ENCODE measurements at places on chromosomes 5 and 9. TPM values are rescaled to one million over a fixed set of nuclear protein-coding genes. Genes with fewer than 3 reads are reported as not detected.

The CCL27 gene
- total RNA-seq, result not detected

The IL5 gene
- total RNA-seq, result not detected

The MEGF10 gene
- not detected for total RNA-seq

The ADAMTS19 gene
- total RNA-seq, result not detected

The PDZD2 gene
- 1.8 TPM for total RNA-seq

The ASPN gene
- total RNA-seq, result not detected

The SNCAIP gene
- total RNA-seq, result not detected

The RXRA gene
- total RNA-seq, result 8.4 TPM

The APBA1 gene
- 1.4 TPM for total RNA-seq

The FBLL1 gene
- total RNA-seq, result not detected

The NMUR2 gene
- not detected for total RNA-seq

The SH3RF2 gene
- 0.11 TPM for total RNA-seq

The FAXDC2 gene
- total RNA-seq, result not detected

The COL23A1 gene
- not detected for total RNA-seq

The F12 gene
- 0.60 TPM for total RNA-seq

The RAI14 gene
- 0.60 TPM for total RNA-seq

The AQP7 gene
- 0.27 TPM for total RNA-seq

The MVB12B gene
- 15.3 TPM for total RNA-seq

The ANGPTL2 gene
- total RNA-seq, result not detected

The SIMC1 gene
- 15.4 TPM for total RNA-seq

The PCDHGA8 gene
- total RNA-seq, result not detected

The PHF24 gene
- total RNA-seq, result not detected

The CATSPER3 gene
- not detected for total RNA-seq

The FAM151B gene
- 0.61 TPM for total RNA-seq

The GRM6 gene
- not detected for total RNA-seq

The TMEM171 gene
- not detected for total RNA-seq

The SHROOM1 gene
- total RNA-seq, result not detected

The NTNG2 gene
- 2.6 TPM for total RNA-seq

The FAM153A gene
- total RNA-seq, result 115 TPM

The SHISAL2B gene
- total RNA-seq, result not detected

The SPEF2 gene
- 3.2 TPM for total RNA-seq

The GLRA1 gene
- total RNA-seq, result not detected

The CYLC2 gene
- total RNA-seq, result not detected

The SPINK5 gene
- total RNA-seq, result not detected

The AHRR gene
- 0.63 TPM for total RNA-seq

The GKAP1 gene
- 9.5 TPM for total RNA-seq

The CD72 gene
- total RNA-seq, result 3.6 TPM

The EIF4E1B gene
- not detected for total RNA-seq

The TAF11L5 gene
- total RNA-seq, result not detected

The JAKMIP2 gene
- 0.74 TPM for total RNA-seq

The MAMDC2 gene
- 0.08 TPM for total RNA-seq

The JMY gene
- total RNA-seq, result 73.5 TPM
